Forelimb muscle (tissue), 1 donor: ENCODE measurements at places on chromosomes 7 and 10. TPM values are rescaled to one million over a fixed set of nuclear protein-coding genes. Genes with fewer than 3 reads are reported as not detected.
A peak's percentile ranks its signal among the peaks of the same experiment; 100 is the strongest.

DNA sequence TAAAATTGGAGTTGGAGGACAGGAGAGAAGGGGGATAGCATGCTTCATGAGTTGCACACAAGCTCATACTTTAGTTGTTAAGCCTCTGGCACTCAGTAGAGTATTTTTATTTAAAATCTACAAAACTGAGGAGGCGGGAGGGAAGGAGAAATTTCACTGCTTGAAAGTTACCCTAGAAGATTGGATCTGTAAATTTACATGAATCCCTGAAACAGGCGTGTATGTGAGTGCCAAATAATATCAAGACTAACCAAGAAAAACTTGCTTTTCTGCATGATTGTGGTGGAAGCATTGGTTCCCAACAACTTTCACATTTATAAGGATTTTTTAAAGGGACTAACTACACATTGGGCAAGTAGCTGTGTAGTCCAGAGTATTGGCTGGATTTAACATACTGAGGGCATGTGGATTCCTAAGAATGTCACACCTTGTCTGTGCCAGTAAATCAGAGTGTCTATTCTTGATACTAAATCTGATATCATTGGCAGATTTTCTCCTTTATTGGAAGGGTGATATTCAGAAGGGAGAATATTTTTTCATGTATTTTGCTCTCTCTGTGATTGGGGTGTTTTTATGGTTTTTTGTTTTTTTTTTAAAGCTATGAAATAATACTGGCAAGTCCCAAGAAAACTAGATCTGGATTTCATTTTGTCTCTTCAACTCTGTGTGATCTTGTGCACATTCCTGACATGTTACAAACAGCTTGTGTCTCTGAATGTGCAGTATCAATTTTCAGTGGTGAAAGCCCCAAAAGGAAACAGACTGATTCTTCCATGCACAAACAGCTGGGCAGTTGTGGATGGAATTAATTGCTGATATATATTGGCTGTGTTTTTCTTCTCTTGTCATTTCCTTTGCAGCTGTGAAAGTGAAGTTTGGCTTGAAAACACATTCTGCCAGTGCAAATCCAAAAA is 67.2 kb downstream of the ADD3 start:
- peak; percentile 95 for DNase-seq

The SRRT gene
- polyA plus RNA-seq = 98.4 TPM

DNA sequence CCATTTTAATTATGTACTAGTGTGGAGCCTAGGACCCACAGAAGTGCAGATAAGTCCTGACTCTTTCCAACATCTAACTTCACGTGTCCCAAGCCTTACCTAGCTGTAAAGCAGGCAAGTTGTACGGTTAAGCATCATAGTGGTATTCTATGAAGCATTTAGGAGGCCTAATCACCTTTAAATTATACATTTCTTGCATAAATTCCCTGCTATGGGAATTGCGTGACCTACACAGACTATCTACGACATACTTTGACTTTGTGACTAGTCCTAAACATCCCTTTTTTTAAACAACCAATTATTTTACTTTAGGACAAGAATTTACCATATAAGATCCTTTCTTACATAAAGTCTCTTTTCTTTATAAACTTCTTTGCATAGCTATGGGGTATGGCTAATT is 37.7 kb upstream of the LRGUK start:
- no peak for DNase-seq

The MSS51 gene
- 62.6 TPM for polyA plus RNA-seq

GRCh38 chr10:5723692-5724091 is 39.1 kb downstream of the TASOR2 start:
- no peak for DNase-seq

GRCh38 chr7:116872026-116872425 is 9.6 kb downstream of the CAPZA2 start:
- DNase-seq = no peak

The ADCYAP1R1 gene
- 6.7 TPM for polyA plus RNA-seq

The ACSL5 gene
- polyA plus RNA-seq = 2.0 TPM

DNA sequence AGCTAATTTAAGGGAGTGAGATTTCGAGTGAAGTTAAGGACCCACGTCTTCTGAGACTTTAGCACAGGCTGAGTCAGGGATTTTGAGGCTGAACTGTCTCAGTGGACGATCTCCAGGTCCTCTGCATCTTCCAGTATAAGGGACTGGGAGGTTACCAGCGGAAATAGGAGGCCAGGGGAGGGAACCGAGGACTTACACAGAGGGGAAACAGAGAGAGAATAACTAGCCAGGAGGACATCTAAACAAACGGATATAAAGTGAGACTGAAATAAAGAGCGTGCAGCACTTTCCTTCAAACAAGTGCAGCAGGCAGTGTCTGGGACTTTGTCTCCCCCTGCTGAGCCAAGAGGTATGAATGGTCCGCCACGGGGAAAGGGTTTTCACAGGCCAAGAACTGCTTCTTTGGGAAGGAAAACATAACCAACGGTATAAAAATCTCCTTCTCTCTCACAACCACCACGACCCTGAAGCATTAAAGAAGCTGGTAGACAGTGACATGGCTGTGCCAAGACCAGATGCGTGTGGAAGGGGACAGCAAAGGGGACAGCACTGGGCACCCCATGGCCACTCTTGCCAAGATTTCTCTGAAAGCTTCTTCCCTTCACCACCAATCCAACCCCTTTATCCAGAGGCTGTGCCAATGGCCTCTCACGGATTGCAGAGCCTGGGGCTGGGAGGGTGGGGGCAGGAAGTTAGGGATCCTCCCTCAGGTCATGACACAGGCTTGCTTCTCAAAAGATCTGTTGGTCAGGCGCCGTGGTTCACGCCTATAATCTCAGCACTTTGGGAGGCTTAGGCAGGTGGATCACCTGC is 72.0 kb downstream of the SLC37A3 start:
- DNase-seq = peak; percentile 57

The AKR1C8 gene
- not detected for polyA plus RNA-seq

- no peak for DNase-seq
These were observed 8.0 kb upstream of the TNRC18 start for GRCh38 chr7:5431560-5432015.

DNA sequence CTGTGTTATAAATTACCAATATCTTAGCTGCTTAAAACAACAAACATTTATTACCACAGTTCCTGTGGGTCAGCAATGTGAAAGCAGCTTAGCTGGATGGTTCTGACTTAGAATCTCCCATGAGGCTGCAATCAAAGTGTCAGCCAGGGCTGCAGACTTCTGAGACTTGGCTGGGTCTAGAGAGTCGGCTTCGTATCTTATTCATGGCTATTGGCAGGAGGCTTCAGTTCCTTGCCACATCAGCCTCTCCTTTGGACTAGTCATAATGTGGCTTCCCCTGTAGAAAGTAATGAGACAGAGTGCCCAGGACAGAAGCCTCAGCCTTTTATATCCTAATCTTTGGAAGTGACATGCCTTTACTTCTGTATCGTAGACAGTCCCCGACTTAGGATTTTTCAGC is 27.3 kb downstream of the RALA start:
- no peak for DNase-seq

GRCh38 chr10:112286837-112287818 is 3.9 kb downstream of the TECTB start:
- no peak for DNase-seq

GRCh38 chr10:17041626-17042520 is 87.7 kb downstream of the CUBN start:
- DNase-seq = no peak

The FAM13C gene
- 27.4 TPM for polyA plus RNA-seq

GRCh38 chr7:18975689-18976280 is 141.7 kb downstream of the TWIST1 start:
- no peak for DNase-seq

GRCh38 chr7:139482662-139483466 is 609 bp downstream of the KLRG2 start:
- DNase-seq = no peak

GRCh38 chr7:156589808-156590207 is 50.8 kb upstream of the RNF32 start:
- DNase-seq = no peak

The HOXA10 gene
- 23.8 TPM for polyA plus RNA-seq

- DNase-seq = no peak
These were observed 109.2 kb upstream of the CAV2 start for GRCh38 chr7:116390363-116390762.

DNA sequence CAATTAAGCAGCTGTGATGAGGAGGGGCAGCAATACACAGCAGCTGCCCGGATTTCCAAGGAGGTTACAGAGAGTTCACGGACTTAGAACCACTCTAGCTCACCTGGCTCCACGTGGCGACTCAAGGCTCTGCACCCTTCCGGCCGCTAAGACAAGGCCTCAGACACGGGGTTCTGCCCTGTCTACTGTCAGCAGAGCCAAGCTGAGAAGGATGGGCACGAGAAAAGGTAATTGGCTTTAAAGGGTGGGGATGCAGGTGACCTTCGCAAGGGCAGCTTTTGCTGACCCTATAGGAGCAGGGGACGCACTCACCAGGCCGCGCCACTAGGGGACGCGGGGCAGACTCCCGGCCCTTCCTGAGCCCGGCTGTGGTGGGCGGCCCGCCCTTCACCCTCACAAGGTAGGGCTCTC is 152.4 kb downstream of the KIF20B start:
- DNase-seq = no peak

The AGR2 gene
- 14.2 TPM for polyA plus RNA-seq

The RBM28 gene
- polyA plus RNA-seq = 41.9 TPM

GRCh38 chr7:33952824-33953223 is 47.5 kb downstream of the BMPER start:
- no peak for DNase-seq

DNA sequence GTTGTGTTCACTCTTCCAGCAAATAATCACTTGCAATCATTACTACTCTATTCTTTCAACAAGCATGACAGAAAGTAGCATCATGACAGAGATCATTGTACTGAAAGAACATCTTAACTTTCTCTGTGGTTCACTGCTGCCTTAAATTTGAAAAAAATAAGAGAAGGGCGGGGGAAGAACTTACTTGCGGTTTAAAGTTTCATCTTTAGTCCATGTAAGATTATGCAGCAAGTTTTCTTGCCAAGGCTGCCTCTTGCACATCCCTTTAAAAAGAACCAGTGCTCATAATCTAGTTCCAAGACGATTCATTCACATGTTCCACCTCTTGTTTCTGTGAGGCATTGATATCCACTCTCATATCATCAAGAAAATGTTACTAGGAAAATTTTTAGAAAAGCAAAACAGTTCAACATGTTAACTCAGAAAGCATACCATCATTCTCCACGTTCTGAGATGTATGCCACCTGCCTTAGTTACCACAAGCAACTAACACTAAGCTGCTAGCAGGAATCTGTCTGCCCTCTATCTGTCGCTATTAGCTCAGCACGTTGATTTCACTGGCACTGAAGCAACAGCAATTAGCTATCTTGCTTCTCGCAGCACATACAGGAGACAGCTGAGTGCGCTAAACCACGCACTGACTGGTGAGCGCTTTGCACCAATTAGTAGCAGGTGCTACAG is at the start of gene PCDH15:
PCDH15 (minus strand) TSS at position 491 of the 681 bp plus-strand sequence. CDS start 136,969 bp downstream, outside the sequence.
- peak; percentile 5 for DNase-seq

- no peak for DNase-seq
These were observed 45.2 kb upstream of the CHST3 start for GRCh38 chr10:71918992-71919391.

The UROS gene
- 60.3 TPM for polyA plus RNA-seq

GRCh38 chr7:55099066-55099820 is 80.4 kb downstream of the EGFR start:
- DNase-seq = no peak

The CALHM3 gene
- not detected for polyA plus RNA-seq

The SCD gene
- 15.7 TPM for polyA plus RNA-seq

- DNase-seq = no peak
These were observed 80.0 kb upstream of the PCDH15 start for GRCh38 chr10:54880996-54881395.

The ZNF365 gene
- 0.11 TPM for polyA plus RNA-seq

The SOSTDC1 gene
- 10.2 TPM for polyA plus RNA-seq

The MYO1G gene
- polyA plus RNA-seq = 0.77 TPM

DNA sequence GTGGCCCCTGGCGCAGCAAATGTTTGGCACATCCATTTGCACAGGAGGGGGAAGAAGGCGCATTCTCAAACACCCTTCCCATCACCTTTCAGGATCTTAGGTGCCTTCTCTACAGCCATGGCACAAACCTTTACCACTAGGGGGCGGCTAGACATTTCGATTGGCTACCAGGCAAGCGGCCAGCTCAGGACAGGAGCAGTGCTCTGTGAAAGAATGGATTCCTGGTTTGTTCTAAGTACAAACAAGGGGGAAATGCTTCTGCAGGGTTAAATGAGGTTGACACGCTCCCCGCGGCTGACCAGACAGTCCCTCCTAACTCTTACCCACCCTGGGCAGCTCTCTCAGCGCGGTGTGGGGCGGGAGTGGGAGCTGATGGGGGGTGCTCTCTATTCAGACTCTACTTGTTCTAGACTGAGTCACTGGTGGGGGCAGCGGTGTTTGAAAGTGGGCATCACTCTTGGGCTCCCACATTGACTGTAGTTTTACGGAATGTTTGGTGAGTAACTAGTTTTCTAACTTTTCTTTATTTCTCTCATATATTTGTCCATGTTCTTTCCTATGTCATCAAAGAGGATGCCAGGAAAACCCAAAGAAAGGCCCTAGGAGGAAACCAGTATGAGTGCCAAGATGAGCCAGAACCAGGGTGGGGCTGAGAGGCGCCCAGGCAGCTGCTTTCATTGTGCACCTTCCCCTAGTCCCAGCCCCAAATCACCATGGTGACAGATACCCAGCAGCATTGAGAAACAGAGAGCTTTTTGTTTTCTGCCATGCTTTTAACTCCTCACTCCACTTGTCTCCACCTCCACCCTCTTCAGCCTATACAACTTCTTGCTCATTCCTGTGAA is 61.4 kb upstream of the GPR158 start:
- DNase-seq = peak; percentile 31

GRCh38 chr10:33524041-33524440 is 189.6 kb upstream of the NRP1 start:
- no peak for DNase-seq

DNA sequence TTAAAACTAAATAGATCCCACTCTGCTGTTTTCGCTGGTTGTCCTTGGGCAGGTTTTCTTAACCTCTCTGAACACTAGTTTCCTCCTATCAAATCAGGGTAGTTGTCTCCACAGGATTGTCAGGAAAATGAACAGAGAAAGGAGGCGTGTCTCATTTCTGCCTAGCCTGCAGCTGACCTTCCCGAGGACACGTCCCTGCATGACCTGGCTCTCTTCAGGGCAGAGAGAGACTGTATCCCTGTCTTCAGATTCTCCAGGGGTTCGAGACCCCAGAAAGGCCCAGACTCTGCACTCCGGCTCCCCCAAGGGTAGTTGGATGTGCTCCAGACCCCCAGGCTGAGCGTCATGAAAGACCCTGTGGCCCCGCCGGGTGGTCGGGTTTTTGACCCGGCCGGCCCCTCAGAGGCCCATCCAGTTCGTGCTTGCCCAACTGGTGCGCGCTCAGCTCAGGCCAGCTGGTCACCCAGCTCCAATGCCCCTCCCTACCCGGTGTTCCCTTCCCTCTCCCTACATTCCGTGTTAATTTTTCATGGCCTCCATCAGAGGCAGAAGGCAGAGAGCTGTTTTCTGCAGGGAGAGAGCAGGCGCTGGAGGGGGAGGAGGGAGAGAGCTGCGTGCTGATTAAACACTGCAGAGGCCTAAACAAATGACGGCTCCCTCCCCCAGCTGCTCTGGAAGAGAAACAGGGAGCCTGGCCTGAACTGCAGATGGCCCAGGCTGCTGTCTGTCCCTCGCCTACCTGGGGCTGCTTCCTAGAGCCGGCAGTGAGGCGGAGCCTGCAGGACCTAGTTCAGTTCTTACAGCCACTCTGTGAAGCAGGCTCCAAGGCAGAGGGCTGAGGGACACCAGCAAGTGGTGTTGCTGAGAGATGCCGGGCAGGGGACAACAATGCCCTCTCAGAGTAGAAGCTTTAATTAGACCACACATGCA is 86.2 kb upstream of the PPIF start:
- no peak for DNase-seq
